Colonic mucosa (tissue), 4 donors: ENCODE measurements at places on chromosomes 4 and X. TPM values are rescaled to one million over a fixed set of nuclear protein-coding genes. Genes with fewer than 3 reads are reported as not detected.

The PNCK gene
- 11.1 TPM for total RNA-seq

The IGFBP7 gene
- 58.5 TPM for total RNA-seq

The COX7B2 gene
- total RNA-seq, result not detected

- no peak overlapping the region for H3K4me3 ChIP-seq
- no peaks in the 10 kb centered on the region for H3K36me3 ChIP-seq
- no peaks in the 10 kb centered on the region for H3K27me3 ChIP-seq
- no peaks in the 10 kb centered on the region for H3K4me1 ChIP-seq
Measured at GRCh38 chr4:48127682-48128404, 6.2 kb downstream of the TXK start.

- DNase-seq, result no peak
- no peaks in the 10 kb centered on the region for H3K36me3 ChIP-seq
- H3K4me1 ChIP-seq, result no peaks in the 10 kb centered on the region
- H3K27ac ChIP-seq, result no peak overlapping the region
Measured at GRCh38 chrX:141879616-141880015, 24.1 kb upstream of the MAGEC1 start.

- DNase-seq, result no peak
- H3K4me1 ChIP-seq, result no peaks in the 10 kb centered on the region
- H3K4me3 ChIP-seq, result no peak overlapping the region
- no peak overlapping the region for H3K27ac ChIP-seq
- H3K36me3 ChIP-seq, result no peaks in the 10 kb centered on the region
Measured at GRCh38 chr4:150462743-150463142, 119.2 kb upstream of the MAB21L2 start.

DNA sequence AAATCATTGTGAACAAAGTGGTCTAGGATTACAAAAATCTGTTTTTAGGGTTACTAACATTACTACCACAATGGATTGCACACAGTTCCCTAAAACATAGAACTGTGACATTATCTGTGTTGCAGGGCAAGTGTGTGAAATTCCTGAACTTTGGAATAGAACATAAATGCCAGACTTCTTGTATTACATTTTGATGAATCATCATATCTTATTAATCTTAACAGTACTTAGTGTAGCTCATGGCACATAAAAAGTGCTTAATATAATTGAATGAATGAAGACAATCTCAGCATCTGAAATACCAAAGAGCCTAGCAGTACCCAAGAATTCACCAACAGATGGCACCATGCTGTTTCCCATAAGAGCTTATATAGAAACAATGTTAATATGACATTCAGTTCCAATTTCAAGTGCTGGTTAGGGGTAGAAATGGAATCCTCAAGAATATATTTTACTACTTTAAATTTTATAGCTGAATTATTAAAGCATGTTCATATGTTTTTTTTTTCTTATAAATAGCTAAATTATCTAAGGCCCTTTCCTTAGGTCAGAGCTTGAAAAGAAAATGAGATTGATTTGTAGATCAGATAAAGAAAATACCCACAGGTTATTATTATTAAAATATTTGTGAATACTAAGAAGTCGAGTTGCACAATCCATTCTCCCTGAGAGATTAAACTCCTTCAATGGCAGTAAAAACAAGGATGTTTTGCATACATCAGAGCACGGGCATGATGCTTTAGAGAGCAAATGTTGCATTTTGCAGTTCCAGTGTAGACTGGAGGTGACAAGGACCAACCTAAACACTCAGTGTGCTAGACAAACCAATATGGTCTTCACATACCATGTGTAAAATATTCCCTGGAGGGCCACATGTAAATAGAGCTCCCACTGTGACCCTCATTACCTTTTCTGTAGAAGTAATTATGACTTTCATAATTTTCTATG lies 25.7 kb upstream of the SHISA3 start:
- DNase-seq, result no peak
- H3K4me1 ChIP-seq, result no peaks in the 10 kb centered on the region
- H3K4me3 ChIP-seq, result no peak overlapping the region

DNA sequence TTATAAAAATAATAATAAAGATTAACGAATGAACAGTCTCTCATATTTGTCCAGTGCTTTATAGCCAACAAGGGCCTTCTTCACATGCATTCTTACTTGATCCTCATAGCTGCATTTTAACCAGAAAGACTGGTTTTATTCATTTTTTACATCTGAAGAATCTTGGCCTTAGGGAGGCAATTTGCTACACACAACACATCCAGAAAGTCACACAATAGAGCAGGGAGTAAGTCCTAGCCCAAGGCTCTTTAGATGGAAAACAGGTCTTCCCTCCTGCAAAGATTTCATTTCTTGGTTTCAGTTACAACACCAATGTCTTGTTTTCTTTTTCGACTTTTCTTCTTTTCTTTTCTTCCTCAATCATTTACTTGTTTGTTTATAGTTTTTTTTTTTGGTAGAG lies 13.0 kb upstream of the C1GALT1C1 start:
- no peaks in the 10 kb centered on the region for H3K36me3 ChIP-seq
- no peaks in the 10 kb centered on the region for H3K27me3 ChIP-seq
- no peak for DNase-seq
- no peaks in the 10 kb centered on the region for H3K4me1 ChIP-seq
- no peak overlapping the region for H3K27ac ChIP-seq
- H3K4me3 ChIP-seq, result no peak overlapping the region

DNA sequence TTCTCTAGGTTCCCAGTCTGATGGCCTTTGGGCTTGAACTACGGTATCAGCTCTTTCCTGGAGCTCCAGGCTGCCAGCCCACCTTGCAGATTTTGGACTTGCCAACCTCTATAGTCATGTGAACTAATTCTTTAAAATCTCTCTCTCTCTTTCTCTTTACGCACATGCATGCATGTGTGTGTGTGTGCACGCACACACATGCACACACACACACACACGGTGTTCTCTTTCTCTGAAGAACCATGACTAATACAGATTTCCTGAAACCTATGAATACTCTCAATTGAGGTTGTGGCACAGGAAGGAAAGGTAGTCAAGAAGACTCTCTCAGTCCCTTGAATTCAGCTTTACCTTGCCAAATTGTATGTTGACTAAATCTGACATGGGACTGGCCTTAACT lies 6.2 kb upstream of the ZCCHC13 start:
- no peak overlapping the region for H3K4me3 ChIP-seq
- no peak for DNase-seq
- H3K36me3 ChIP-seq, result no peaks in the 10 kb centered on the region
- H3K27ac ChIP-seq, result no peak overlapping the region
- no peaks in the 10 kb centered on the region for H3K4me1 ChIP-seq

DNA sequence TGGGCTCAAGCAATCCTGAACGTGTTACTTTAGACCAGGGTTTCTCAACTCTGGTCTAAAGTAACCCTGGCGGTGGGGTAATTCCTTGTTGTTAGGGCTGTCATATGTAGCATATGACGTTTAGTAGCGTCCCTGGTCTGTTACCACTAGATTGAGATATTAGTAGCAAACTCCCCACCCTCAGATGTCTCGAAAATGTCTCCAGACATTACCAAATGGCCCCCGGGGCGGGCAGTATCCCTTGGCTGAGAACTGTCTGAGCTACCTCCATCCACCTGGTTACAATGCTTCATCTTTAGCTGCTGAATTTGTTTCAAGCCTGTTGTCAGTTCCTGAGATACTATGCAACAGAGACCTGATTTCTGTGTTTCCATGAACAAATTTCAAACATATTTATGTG lies 56.7 kb downstream of the CLDN34 start:
- no peak overlapping the region for H3K27ac ChIP-seq
- no peaks in the 10 kb centered on the region for H3K36me3 ChIP-seq
- no peaks in the 10 kb centered on the region for H3K4me1 ChIP-seq
- no peak for DNase-seq
- no peaks in the 10 kb centered on the region for H3K27me3 ChIP-seq
- no peak overlapping the region for H3K4me3 ChIP-seq

- H3K27me3 ChIP-seq, result no peaks in the 10 kb centered on the region
- H3K4me1 ChIP-seq, result no peaks in the 10 kb centered on the region
- H3K4me3 ChIP-seq, result no peak overlapping the region
- DNase-seq, result no peak
- H3K36me3 ChIP-seq, result no peaks in the 10 kb centered on the region
Measured at GRCh38 chr4:136706942-136707341, 825.4 kb downstream of the PCDH18 start.

DNA sequence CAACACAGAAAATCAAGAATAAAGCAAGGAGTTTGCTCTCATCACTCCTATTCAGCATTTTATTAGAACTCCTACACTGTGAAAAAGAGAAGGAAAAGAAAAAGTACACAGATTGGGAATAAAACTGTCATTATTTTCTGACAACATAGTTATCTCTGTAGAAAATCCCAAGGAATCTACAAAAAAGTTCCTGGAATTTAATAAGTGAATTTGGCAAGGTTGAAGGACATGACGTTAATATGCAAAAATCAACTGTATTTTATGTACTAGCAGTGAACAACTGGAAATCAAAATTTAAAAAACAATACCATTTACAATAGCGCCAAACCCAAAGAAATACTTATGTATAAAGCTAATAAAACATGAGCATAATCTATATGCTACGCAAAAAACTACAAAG lies 26.3 kb downstream of the CHIC2 start:
- H3K4me3 ChIP-seq, result no peak overlapping the region
- no peak overlapping the region for H3K27ac ChIP-seq
- H3K36me3 ChIP-seq, result no peaks in the 10 kb centered on the region

GRCh38 chr4:77199276-77199675 lies 42.3 kb downstream of the CCNG2 start:
- no peak for DNase-seq
- no peak overlapping the region for H3K27ac ChIP-seq
- H3K4me3 ChIP-seq, result no peak overlapping the region
- no peaks in the 10 kb centered on the region for H3K36me3 ChIP-seq
- peaks cover 3% of the 10 kb centered on the region for H3K4me1 ChIP-seq

GRCh38 chr4:111274486-111274885 lies 651.6 kb upstream of the PITX2 start:
- no peaks in the 10 kb centered on the region for H3K27me3 ChIP-seq
- no peak overlapping the region for H3K4me3 ChIP-seq
- H3K27ac ChIP-seq, result no peak overlapping the region

DNA sequence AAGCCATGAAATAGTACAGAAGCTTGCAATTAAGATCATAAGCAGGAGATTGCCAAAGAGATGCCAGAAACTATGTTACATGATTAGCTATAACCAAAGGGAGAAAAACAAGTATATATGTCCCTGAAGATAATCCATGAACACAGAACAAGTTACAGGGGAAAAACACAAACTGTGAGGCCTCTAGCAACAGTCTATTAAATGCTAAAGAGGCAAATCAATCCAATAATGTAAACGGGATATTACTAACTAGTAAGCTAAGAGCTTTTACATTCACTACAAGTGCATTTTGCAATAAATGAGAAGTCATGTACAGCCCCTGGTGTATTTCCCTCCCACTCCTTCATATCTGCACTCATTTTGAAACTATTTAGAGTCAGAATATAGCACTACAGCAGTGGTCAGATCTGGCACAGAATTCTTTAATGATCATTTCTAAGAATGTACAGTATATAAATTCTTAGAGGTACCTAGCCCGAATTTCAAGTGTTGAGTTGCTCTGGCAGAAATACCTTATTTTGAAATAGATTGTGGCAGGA lies 449.8 kb upstream of the SMIM31 start:
- H3K36me3 ChIP-seq, result no peaks in the 10 kb centered on the region
- H3K4me1 ChIP-seq, result no peaks in the 10 kb centered on the region
- no peak for DNase-seq
- no peaks in the 10 kb centered on the region for H3K27me3 ChIP-seq

GRCh38 chr4:76960014-76960413 lies 10.5 kb downstream of the SEPTIN11 start:
- no peaks in the 10 kb centered on the region for H3K36me3 ChIP-seq
- DNase-seq, result no peak
- H3K27ac ChIP-seq, result no peak overlapping the region
- H3K4me3 ChIP-seq, result no peak overlapping the region

DNA sequence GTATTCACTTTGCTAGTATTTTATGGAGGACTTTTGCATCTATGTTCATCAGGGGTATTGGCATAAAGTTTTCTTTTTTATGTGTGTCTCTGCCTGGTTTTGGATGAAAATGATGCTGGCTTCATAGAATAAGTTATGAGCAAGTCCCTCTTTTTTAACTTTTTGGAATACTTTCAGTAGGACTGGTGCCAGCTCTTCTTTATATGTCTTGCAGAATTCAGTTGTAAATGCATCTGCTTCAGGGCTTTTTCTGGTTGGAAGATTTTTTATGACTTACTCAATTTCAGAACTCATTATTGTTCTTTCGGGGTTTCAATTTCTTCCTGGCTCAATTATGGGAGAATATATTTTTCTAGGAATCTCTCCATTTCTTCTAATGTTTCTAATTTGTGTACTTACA lies 9.1 kb upstream of the CSN2 start:
- no peak overlapping the region for H3K27ac ChIP-seq
- H3K36me3 ChIP-seq, result no peaks in the 10 kb centered on the region
- no peaks in the 10 kb centered on the region for H3K4me1 ChIP-seq
- H3K4me3 ChIP-seq, result no peak overlapping the region
- DNase-seq, result no peak

DNA sequence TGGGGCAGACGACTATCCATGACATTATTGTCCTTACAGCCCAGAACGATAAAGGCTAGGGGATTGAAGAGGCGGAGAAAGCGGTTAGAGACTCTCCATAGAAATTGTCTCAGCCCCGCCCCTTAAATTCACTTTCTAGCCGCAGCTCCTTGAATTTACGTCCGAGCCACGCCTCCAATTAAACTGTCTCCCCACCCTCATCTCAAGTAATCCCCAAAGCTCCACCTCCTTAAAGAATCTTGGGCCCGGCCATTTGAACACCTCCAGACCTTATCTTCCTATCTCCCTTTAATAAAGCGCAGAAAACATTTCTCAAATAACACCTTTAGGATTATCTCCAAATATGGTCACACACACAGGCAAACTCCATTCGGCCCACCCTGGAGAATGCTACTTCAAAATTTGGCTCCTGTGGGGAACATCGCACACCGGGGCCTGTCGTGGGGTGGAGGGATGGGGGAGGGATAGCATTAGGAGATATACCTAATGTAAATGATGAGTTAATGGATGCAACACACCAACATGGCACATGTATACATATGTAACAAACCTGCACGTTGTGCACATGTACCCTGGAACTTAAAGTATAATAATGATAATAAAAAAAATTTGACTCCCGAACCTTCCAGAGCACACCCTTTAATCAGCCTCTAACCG lies 7.2 kb upstream of the MAGIX start:
- no peaks in the 10 kb centered on the region for H3K27me3 ChIP-seq
- peak overlapping the region; percentile 96 for H3K27ac ChIP-seq
- no peaks in the 10 kb centered on the region for H3K4me1 ChIP-seq

- H3K27ac ChIP-seq, result no peak overlapping the region
- H3K4me1 ChIP-seq, result no peaks in the 10 kb centered on the region
- H3K27me3 ChIP-seq, result no peaks in the 10 kb centered on the region
- H3K4me3 ChIP-seq, result no peak overlapping the region
- no peak for DNase-seq
Measured at GRCh38 chrX:13047759-13048158, 3.3 kb upstream of the FAM9C start.

DNA sequence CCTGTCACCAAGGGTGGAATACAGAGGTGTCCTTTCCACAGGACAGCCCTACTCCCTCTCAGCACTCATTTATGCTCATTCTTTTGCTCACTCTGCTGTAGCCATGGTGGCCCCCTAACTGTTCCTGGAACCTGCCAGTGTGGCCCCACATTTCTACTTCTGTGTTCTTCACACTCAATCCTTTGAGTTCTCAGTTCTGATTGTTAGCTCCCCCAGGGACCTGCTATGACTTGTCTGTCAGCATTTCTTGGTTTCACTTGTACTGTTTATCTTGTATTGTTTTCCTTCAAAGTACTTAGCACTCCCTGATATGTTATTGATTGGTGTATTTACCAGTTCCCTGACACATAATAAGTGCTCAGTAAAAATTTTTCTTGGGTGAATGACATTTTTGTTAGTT lies 14.9 kb downstream of the VBP1 start:
- H3K36me3 ChIP-seq, result no peaks in the 10 kb centered on the region
- H3K27me3 ChIP-seq, result no peaks in the 10 kb centered on the region
- no peak overlapping the region for H3K27ac ChIP-seq
- no peak overlapping the region for H3K4me3 ChIP-seq
